AG09309 (cell line): ENCODE measurements at places on chromosomes 6 and 20.

GRCh38 chr6:142378138-142378875 is 76.5 kb downstream of the ADGRG6 start:
- DNase-seq = peak; percentile 70

DNA sequence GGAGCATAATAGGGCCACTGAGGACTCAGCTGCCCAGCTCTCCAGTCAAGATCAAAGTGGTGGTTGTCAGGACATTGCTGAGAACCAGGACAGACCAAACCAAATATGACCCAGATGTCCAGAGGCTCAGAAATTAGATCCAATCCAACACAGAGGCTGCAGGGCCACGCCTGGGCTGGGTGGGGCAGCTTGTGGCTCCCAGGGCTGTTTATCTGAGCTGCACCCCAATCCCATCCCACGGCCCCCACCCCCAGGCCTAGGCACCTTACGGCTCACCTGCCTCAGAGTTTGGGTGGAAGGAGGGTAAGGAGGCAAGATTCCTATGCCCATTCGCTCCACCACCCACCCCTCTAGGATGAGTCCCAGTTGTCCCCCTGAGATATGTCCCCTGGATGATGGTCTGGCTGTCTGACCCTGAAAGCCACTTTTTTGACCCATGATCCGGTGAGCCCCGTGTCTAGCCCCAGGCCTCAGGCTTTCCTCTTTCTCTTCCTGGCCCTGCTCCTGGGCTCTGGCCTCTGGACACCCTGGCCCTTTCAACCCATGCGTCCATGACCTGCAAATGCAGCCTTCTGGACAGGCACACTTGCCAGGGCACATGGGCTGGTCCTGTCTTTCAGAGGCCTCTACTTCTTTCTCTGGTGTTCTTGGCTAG is 40.0 kb downstream of the CPXM1 start:
- no peak for DNase-seq

DNA sequence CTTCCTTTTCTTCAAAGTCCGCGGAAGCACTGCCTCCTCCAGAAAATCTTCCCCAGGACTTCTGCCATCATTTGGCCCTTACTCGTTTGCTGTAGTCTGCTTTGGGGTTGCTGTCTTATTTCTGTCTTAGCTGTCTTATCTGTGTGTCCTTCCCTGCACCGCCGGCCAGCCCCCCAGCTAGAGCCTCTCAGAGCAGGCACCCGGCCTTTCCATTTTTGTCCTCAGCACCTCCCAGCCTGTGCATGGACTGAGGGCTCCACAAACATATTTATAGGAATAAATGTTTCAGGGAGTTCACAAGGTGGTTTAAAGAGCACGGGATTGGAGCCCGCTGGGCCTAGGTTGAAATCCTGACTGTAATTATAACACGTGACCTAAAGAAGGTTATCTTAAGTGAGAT is 8.1 kb downstream of the GLP1R start:
- DNase-seq = no peak

DNA sequence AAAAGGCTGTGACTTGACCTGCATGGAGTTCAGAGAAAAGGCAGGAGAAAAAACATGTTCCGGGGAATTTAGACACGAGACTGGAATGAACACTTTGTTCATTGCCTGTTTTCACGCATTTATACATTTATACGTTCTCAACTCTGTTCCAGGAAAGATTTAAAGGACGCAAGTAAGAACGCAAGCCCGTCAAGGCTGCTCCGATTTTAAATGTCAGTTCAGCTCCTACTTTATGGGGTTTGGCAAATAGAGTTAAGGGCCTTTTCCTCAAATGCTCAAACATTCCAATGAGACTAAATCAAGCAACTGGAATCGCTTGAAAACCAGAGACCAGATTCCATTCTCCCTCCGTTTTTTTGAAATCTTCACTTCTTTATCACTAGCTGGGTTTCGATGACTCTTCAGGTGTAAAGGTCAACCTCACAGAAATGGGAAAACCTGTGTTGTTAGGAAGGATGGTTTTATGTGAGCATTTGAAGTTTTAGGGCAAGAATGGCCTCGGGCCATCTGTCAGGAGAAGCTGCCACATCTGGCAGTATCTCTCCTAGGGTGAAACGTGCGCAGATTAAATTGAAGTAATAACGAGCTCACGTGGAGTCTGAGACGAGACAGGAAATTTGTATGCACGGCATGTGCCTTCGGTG is 24.9 kb downstream of the TTLL2 start:
- DNase-seq = no peak

DNA sequence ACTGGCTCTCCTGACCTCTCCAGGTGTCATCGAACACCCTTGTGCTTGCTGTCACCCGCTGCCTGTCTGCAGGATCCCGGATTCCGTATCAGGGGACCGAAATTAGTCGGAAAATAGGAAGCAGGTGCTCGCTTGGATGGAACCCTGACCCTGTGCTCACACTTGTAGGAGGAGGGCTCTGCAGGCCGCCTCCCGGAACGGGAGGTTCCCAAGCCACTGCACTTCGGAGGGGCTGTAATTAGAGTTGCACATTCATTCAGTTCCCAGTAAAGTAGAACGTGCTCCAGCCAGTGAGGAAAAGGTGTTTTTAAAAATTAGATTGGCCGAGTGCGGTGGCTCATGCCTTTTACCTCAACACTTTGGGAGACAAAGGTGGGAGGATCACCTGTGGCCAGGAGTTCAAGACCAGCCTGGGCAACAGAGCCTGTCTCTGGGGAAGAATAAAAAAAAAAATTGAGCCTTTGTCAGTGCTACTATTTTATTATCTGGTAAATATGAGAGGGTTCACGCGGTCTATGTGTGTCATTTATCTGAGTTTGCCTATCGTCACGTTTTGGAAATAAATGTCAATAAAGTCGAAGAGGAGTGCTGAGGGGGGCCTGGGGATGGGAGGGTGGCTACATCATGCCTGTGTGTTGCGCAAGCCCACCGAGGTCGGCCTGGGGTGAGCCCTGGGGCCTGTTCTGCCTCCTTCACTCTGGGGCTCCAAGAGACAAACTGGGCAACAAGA is 1.5 kb upstream of the GMEB2 start:
- DNase-seq = no peak
